ENCODE measurements at places on chromosomes 3 and 15. TPM values are rescaled to one million over a fixed set of nuclear protein-coding genes. Genes with fewer than 3 reads are reported as not detected.

PRICKLE2 gene
- total RNA-seq, result 1.0 TPM

UROC1 gene
- total RNA-seq, result 0.38 TPM

SLC27A2 gene
- total RNA-seq, result 1.3 TPM

ARHGAP11A gene
- 25.2 TPM for total RNA-seq

ABI3BP gene
- total RNA-seq, result 0.80 TPM

IL20RB gene
- total RNA-seq, result 0.94 TPM

CEMIP gene
- total RNA-seq, result 0.28 TPM

REC114 gene
- 0.09 TPM for total RNA-seq

ANP32A gene
- 142 TPM for total RNA-seq

FETUB gene
- total RNA-seq, result 0.09 TPM

RAB6B gene
- total RNA-seq, result 0.24 TPM

CLDN11 gene
- 0.47 TPM for total RNA-seq

ZBTB47 gene
- total RNA-seq, result 2.5 TPM

EPB42 gene
- total RNA-seq, result 2.8 TPM

- DNase-seq, result no peak
Observed at GRCh38 chr3:163538387-163538786, 1539.9 kb downstream of the SI start.

- DNase-seq, result no peak
Observed at GRCh38 chr15:74025436-74025835, 30.9 kb downstream of the PML start.

- no peak for DNase-seq
Observed at GRCh38 chr3:43461345-43461744, 160.5 kb downstream of the ANO10 start.

GRCh38 chr15:49721621-49722020 lies 100.8 kb downstream of the DTWD1 start:
- DNase-seq, result no peak

DNA sequence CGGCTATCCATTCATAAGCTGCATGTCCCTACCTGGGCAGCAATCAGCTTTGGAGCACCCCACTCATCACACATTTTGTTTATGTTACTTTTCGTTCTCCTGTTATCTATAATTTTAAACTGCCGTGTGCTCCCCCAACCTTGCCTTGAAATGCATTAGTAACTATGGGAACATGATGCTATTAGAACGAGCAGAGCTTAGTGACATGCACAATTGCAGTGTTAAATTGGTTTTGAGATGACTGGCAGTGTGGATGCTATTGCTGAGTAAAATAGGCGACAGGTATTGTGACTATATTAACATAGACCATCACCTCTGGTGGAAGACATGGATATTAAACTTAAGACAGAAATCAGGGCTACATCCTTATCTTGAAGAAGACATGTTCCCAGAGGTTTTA lies 191.6 kb downstream of the KCNAB1 start:
- DNase-seq, result no peak

GRCh38 chr3:148006508-148006907 lies 597.3 kb downstream of the ZIC1 start:
- no peak for DNase-seq

- no peak for DNase-seq
Observed at GRCh38 chr15:80722811-80723210, 27.7 kb downstream of the ABHD17C start.

- no peak for DNase-seq
Observed at GRCh38 chr3:107987036-107987939, 103.5 kb downstream of the CD47 start.

DNA sequence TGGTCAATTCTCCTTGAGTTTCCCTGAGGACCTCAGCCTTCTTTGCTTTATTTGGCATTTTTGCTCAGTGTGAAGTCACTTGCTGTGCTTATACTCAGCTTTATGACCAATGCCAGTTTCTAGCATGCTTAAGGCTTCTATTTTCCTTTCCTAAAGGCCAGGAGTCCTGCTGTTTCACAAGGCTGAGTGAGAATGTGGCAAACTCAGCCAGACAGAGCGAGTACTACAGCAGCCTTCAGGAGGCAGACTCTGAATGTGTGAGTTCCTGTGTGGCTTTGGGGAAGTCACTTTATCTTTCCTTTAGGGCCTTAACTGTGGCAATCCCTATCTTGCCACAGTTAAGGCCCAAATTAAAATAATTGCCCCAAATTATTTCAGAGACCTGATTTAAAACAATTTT lies 213.2 kb upstream of the MRPL3 start:
- no peak for DNase-seq

GRCh38 chr15:49900903-49901235 lies 218.2 kb downstream of the ATP8B4 start:
- no peak for DNase-seq

- DNase-seq, result no peak
Observed at GRCh38 chr3:134650431-134651346, at the start of gene KY. TSS of gene KY (minus strand) at chr3:134651022. CDS start at chr3:134650960, 62 bp downstream.

DNA sequence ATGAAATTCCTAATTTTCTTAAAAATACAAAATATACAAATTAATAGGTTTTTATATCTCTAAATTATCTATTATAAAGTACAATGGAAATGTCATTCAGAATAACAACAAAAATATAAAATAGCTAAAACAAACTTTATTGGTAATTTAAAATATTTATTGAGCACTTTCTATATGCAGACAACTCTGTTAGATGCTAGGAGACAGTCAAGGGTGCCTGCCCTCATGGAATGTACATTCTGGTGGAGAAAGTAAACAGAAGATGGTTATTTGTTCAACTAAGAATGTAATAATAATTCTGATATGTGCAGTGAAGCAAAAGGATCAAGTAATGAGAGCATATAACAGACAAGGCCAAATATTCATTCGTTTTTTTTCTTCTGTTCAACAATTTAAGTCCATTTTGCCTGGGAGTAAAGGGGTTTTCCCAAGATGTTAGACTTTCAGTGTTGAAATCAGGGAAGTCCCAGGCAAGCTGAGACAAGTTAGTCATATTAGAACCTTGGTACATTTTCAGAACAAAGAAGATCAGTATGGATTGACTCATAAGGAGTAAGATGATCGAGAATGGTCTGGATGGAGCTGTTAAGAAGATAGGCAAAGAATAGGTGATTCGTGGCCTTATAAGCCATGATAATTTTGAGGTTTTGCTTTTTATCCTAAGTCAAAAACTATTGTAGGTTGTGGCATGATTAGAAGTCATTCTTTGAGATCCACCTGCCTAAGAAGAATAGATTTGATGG lies 150.2 kb upstream of the MLF1 start:
- peak; percentile 5 for DNase-seq

- DNase-seq, result no peak
Observed at GRCh38 chr3:4750306-4750968, 228.8 kb upstream of the BHLHE40 start.

DNA sequence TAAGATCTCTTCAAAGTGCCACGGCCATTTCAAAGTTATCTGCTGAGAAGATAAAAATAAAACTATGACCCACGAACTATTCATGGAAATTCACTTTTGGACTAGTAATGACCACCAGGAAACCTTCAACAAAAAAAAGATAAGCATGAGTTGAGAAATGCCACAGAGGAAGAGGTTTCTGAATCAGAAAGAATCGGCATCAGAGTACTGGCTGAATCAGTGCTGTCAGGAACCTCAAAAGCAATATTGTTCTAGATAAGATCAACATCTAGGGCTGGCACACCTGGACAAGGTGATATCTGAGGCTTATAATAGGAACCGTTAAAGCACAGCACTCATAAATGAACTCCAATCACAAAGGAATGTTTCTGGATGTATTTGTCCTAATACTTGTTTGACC lies 72.7 kb downstream of the PEAK1 start:
- DNase-seq, result no peak

GRCh38 chr3:30512576-30512975 lies 93.8 kb upstream of the TGFBR2 start:
- no peak for DNase-seq

- no peak for DNase-seq
Observed at GRCh38 chr15:63288342-63288741, 10.9 kb downstream of the APH1B start.

GRCh38 chr15:68210821-68211655 lies 5.9 kb upstream of the CALML4 start:
- DNase-seq, result peak; percentile 53

GRCh38 chr3:137471558-137472204 lies 292.4 kb upstream of the SOX14 start:
- DNase-seq, result no peak

GRCh38 chr15:47384341-47384740 lies 333.0 kb upstream of the SEMA6D start:
- DNase-seq, result no peak

DNA sequence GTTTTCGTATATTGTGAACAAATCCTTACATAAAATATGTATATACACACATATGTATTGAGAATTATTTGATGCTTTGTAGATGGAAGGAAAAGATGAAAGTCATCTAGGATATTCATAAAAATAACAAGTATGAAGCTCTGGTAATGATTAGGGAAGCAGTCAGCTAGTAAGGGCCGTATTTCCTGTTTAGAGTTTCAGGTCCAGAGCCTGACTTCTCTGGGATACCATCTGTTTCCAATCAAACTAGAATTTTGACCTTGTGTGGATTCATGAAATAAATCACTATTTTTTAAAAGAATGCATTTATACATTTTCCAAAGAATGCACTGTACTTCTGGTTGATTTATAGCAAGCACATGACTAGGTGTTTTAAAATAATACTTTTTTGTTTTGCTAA lies 156.1 kb upstream of the CGNL1 start:
- DNase-seq, result no peak

GRCh38 chr3:167394003-167394402 lies 13.9 kb upstream of the ZBBX start:
- DNase-seq, result no peak

GRCh38 chr15:34644851-34645250 lies 61.4 kb upstream of the GOLGA8B start:
- no peak for DNase-seq

DNA sequence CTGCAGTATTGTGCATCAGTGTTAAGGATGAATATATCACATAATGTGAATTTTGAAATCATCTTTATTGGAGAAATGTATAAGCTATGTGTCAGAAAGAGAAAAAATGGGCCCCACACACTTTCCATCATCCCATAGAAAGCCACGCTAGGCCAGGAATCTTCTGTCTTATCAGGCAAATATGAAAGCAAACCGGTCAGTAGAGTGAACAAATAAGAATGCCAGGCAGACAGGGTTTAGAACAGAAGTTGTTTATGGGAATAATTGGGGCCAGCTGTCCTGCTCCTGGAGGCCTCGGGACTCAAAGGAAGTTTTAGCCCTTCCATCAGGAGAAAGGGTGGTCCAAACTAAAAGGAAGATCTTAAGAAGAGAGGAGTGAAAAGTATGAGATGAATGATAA lies 39.5 kb downstream of the ZNF280D start:
- no peak for DNase-seq

- DNase-seq, result no peak
Observed at GRCh38 chr15:21262851-21263425, 177.4 kb downstream of the POTEB3 start.

DNA sequence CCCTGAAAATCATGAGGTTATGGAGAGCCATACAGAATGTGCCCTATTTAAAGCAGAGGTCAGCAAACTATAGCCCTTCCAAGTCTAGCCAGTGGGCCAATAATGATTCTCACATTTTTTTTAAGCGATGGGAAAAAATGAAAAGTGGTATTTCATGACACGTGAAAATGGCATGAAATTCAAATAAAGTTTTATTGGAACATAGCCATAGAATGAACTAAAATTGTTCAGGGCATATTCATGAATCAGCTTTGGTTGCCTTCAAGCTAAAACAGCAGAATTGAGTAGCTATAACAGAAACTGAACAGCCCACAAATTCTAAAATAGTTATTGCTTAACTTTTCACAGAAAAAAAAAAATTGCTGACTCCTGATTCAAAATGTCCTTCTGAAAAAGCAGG lies 104.5 kb downstream of the TFG start:
- no peak for DNase-seq

- DNase-seq, result no peak
Observed at GRCh38 chr15:76575274-76575673, 238.7 kb downstream of the ISL2 start.

- no peak for DNase-seq
Observed at GRCh38 chr3:87553058-87553457, 276.7 kb upstream of the POU1F1 start.

DNA sequence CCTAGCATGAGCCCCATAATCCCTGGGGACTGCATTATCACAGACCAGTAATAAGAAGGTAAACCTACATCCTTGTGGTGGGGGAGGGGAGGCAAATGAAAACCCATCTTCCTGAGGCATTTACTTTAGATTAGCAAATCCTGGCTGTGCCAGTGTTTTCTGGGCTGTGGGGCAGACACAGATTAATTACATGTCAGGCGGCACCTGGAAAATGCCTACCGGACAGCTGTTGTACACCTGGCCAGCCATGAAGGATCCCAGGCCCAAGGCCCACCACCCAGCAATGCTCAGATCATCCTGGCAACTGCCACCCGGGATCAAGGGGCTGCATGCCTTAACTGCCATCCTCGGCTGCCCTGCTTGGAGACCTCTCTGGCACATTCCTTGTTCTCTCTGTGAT lies 59.1 kb upstream of the RASA2 start:
- DNase-seq, result no peak

GRCh38 chr15:28919201-28919635 lies 33.4 kb downstream of the APBA2 start:
- DNase-seq, result no peak

DNA sequence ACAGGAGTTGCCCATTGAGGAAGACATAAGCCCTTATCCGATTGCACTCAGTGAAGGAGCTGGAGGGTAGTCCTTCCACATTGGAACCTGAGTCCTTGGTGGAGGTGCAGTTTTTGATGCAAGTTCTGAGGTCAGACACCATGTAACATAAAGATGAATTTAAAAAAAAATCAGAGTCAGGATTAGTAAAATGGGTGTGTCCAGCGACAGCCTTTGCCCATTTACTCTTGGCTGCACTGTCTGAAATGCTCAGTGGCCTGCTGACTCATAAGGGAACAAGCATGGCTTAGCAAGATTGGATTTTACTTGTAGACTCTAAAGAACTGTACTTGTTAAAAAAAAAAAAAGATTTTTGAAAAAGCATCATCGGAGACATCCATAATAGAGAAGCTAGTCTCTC lies 241.1 kb upstream of the TOPAZ1 start:
- DNase-seq, result no peak

DNA sequence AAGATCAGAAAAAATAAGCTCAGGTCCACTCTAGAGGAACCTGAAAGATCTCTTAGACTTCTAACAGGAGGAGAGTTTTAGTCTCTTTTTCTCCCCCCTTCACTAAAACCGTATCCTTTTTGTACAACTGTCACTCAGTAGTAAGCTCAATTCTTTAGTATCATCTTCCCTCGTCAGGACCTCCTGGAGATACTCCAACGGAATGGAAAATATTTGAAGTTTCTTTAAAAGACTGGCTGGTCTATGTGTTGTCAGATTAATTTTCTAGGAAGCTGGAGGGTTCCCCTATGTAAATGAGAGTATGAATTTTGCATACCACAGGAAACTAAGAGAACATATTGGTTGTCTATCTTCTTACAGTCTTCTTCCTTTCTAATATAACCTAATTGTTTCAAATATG lies 747.7 kb upstream of the CBLB start:
- DNase-seq, result no peak

- no peak for DNase-seq
Observed at GRCh38 chr3:143567823-143568222, 280.4 kb downstream of the SLC9A9 start.

- DNase-seq, result no peak
Observed at GRCh38 chr3:167859610-167860009, 124.1 kb downstream of the SERPINI1 start.

All from thymus (tissue), 14 donors.